ENCODE measurements at places on chromosomes 2 and 18.

DNA sequence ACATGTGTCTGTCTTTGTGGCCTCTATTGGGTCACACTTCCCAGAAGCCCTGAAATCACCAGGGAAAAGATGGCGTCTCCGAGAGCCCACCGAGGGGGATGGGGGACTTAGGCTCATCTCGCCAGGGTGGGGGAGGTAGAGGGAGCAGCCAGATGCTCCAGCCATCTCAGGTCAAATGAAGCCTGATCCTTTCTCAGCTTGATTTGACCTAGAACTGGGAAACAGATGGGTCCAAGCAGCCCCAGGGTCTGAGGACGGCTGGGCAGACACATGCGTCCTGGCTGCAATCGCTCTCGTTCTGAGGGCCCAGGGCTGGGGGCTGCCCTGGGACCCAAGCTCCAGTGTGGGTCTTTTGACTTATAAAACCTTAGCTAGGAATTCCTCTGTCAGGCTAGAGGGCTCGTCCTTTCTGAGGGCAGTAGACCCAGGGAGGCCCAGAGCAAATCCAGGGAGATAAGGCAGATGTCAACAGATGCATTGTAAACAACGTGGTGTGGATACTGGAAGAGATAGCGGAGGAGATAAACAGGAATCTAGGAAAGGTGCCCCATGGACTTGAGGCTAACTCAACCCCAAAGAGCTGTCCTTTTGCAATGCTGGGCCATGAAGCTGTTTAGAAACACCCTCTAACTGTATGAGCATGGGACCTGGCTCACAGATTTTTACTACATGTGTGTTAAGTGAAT, 127.7 kb downstream of the MYCN start:
- DNase-seq: no peak

DNA sequence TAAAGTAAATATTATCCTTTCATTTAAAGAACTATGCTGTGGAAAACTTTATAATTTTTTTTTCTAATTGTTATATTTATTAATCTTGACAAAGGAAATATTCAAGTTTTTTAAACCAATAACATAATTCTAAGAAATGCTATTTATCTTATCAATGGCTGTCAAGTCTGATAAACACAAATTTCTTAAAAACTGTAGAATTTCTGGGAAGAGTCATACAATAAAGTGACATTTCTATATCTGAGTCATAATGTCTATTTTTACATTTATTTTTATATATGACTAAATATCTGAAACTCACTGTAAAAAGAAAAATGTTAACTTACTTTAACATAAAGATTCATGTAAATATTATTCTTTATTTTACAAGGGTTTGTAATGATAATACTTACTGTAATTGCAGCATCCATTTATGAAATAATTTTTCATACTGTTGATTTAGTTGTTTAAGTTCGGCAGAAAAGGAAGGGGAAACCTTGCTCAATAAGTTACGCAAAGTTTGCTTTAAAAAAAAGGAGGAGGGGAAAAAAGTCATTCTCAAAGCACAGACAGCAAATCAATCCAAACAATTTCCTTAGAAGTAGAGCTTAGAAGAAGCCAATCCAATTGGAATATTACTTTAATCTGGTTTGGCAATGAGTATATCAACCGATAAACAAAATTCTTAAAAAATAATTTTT, 32.4 kb downstream of the ORC2 start:
- DNase-seq: no peak

DNA sequence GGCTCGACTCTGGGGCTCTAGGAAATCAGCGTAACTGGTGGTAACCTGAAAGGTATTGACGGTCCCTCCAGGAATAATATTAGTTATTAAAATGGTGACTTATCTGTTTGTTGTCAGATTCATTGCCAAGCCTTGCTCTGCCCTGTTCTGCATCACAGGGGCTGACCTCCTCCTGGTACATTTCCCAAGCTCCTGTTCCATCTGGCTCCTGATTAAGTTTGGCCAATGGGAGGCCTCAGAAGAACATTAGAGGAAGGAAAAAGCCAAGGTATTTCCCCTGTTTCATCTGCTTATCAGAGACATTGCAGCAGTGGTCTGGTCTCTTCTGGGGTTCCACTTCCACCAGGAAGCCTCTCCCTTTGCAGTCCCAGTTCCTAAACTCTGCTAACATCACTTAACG, 527.0 kb downstream of the TNS1 start:
- DNase-seq: no peak

DNA sequence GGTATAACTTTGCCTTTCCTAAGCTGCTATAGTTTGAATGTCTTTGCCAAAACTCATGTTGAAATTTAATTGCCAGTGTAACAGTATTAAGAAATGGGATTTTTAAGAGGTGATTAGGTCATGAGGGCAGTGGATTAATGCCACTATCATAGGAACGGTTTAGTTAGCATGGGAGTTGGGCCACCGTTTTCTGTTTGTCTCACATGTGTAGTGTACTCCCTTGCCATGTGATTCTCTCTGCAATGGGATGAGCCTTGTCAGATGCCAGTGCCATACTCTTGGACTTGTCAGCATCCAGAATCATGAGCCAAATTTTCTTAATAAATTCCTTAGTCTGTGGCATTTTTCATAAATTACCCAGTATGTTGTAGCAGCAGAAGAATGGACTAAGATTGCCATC, 388.9 kb upstream of the RGPD4 start:
- DNase-seq: no peak

GRCh38 chr2:232415736-232416520, 9.3 kb downstream of the ALPG start:
- DNase-seq: no peak
